WTC11 (cell line): ENCODE measurements at places on chromosomes 6 and 20. TPM values are rescaled to one million over a fixed set of nuclear protein-coding genes. Genes with fewer than 3 reads are reported as not detected.

- no peaks in the 10 kb centered on the region; the same call in 1 of the 2 replicates for H3K27me3 ChIP-seq
- H3K4me1 ChIP-seq, result peaks cover 34% of the 10 kb centered on the region
Observed at GRCh38 chr6:159760602-159761057, 1.2 kb upstream of the ACAT2 start.

DNA sequence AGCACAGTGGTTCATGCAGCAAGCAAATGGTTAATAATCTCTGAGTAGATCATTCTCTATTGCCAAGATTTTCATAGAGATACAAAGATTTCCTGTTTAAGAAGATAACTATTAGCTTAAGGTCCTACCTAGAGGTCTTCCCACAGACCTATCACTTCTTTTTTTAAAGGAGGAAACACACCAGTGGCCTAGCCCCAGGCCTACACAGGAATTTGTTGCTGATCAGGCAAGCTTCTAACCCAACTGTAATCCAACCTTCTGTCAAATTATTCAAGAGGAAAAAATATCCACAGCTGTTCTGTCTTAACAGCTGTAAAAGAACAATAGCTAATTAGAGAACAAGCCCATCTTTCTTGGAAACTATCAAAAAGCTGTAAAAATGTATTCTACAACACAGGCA, 332.8 kb downstream of the BTBD9 start:
- no peak for DNase-seq
- H3K4me3 ChIP-seq, result no peak overlapping the region
- peaks cover 21% of the 10 kb centered on the region for H3K4me1 ChIP-seq
- H3K27me3 ChIP-seq, result no peaks in the 10 kb centered on the region

GLP1R gene
- total RNA-seq, result 1.8 to 2.2 TPM (median 2.1 TPM) in 3 replicates

DNA sequence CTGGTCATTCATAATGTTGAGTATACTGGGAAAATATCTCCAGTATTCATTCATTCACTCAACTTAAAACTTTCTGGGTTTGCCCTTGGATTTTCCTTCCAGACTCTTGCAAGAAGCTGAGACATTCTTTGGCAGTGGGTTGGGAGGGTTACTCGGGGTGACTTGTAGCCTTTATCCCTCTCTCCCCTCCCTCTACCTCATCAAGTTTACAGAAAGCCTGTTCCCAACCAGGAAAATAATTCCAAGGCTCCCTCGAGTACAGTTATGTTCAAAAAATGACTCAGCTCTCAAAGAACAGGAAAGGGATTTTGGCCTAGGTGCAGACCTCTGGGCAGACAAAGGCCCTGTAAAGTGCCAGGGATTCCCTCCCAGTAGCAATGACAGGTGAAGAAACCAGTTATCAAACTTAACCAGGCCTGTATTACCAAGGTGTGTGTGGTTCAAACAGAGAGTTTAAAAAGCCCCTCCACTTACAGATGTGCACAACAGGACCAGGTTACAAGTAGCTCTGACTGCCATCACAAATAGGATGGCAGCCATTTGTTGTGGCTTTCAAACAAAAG, 22.2 kb downstream of the FKBP1A start:
- no peak overlapping the region for H3K27ac ChIP-seq
- peaks cover 43% of the 10 kb centered on the region for H3K36me3 ChIP-seq
- H3K27me3 ChIP-seq, result no peaks in the 10 kb centered on the region
- peaks cover 4% of the 10 kb centered on the region for H3K4me1 ChIP-seq
- H3K4me3 ChIP-seq, result no peak overlapping the region
- DNase-seq, result no peak

DNA sequence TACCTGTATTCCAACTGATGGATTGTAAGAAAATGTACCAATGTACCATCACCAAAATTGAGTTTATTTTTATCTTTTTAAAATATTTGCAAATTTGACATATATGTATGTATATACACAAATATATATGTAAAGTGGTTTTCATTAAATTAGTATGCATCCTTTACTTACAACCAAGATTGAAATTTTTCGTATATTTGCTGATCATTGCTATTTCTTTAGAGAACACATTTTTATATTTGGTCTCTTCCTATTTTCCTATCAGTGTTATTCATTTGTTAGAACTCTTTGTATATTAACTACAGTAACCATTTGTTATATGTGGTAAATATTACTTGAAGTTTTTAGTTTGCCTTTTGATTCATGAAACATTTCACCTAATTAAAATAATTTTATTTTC, 74.2 kb downstream of the MTFR2 start:
- no peak for DNase-seq
- peaks cover 2% of the 10 kb centered on the region for H3K4me1 ChIP-seq
- no peak overlapping the region for H3K4me3 ChIP-seq

DNA sequence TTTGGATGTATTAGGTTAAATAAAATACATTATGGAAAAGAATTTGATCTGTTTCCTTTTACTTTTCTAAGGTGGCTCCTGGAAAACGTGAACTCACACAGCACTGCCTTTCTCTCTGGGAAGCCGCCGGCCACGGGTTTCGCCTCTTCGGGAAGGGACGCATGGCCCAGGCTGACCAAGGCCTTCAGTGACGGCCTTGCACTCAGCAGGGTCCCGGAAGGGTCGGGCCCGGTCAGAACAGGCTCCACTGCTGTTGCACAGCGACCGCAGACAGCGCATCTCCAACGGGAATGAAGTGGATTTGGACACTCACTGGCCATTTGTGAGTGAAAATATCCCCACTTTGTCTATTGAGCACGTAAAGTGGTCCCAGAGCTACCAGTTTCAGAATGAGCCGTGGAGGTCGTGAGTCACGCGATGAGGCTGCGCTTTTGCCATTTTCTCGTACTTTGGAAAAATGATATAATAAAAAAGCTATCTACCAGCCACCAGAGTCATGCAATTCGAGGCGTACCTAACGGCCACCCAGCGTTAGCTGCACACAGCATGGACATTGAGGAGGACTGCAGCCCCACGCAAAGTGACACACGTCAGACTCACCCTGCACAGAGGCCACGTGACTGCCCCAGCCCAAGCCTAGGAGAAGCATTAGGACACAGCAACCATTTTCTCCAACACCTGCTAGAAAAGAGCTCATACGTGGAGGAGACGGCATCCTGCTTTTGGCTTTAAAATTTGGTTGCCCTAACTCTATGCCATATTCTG, 244.3 kb downstream of the TTLL2 start:
- H3K27me3 ChIP-seq, result no peaks in the 10 kb centered on the region
- no peak overlapping the region for H3K27ac ChIP-seq
- H3K4me1 ChIP-seq, result peaks cover 5% of the 10 kb centered on the region; the same call in 1 of the 2 replicates
- no peak for DNase-seq
- H3K36me3 ChIP-seq, result no peaks in the 10 kb centered on the region

GRCh38 chr20:35344354-35344837, 52.2 kb upstream of the FAM83C start:
- peaks cover 5% of the 10 kb centered on the region; the same call in 1 of the 2 replicates for H3K4me1 ChIP-seq
- DNase-seq, result no peak
- peaks cover 32% of the 10 kb centered on the region for H3K36me3 ChIP-seq
- H3K4me3 ChIP-seq, result no peak overlapping the region
- H3K27me3 ChIP-seq, result no peaks in the 10 kb centered on the region
- H3K27ac ChIP-seq, result no peak overlapping the region

TAAR8 gene
- total RNA-seq, result not detected in 3 replicates

OOEP gene
- 0.87 to 1.1 TPM (median 0.89 TPM) in 3 replicates for total RNA-seq

DNA sequence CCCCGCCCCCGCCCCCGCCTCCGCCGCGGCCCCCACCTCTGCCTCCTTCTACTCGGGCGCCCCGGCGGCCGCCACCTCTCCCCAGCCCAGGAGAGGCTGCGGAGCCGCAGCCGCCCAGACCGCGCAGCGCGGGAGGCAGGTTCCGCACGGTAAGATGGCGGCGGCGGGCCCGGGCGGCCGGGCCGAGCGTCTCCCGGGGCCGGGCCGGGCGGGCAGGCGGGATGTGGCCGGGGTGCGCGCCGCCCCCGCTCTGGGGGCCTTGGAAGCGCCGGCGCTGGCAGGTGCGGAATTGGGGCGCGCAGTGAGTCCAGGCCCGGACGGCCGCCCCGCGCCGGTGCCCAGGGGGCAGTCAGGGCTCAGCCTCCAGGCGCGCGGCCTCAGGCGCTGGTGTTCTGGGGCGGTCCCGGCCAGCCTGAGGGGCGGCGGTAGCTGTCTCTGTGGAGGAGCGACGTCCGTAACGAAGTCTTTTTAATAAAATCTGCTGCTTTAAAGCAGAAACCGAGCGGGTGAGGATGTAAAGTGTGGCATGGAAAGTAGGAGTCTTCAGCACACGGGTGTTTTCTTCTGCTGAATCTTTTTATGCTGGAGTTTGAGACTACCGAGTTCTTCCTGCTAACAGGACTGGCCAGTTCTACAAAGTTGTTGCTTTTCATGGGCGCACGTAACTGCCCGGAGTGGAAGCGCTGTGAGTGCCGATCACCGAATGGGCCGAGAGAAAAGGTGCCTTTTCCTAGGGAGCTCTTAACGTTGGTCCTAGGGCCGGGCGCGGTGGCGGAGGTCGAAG, at the start of gene GID8:
Gene GID8, plus strand, starts transcription at position 43 of the 784 bp plus-strand sequence. CDS start 3,356 bp downstream, outside the sequence.
- H3K4me3 ChIP-seq, result peak within 1 kb of the TSS; percentile 92
- H3K27ac ChIP-seq, result peak within 1 kb of the TSS; percentile 97
- H3K27me3 ChIP-seq, result no peaks in the 10 kb centered on the region
- peaks cover 28% of the 10 kb centered on the region for H3K36me3 ChIP-seq
- peak; percentile 49 for DNase-seq

EFCAB8 gene
- 0.17 to 0.55 TPM (median 0.32 TPM) in 3 replicates for total RNA-seq

DNA sequence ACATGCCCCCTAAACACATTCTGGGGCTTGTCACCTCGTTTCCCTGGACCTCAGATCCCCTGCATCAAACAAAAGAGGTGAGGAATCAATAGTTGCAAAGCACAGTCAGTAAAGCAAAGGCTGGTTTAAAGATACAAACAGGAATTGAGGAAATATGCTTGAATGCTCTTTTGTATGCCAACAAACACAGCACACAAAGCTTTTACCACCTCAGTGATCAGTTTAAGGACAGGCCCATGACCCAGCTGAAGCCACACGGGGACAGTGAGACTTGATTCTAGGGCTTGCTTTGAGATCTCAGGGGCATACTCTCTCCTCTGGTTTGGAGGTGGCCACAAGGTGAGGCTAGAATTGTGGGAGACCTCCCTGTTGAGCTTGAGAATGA, 182.9 kb upstream of the CST7 start:
- peaks cover 15% of the 10 kb centered on the region for H3K4me1 ChIP-seq
- no peak overlapping the region for H3K4me3 ChIP-seq
- no peak overlapping the region for H3K27ac ChIP-seq
- no peaks in the 10 kb centered on the region for H3K36me3 ChIP-seq
- no peaks in the 10 kb centered on the region for H3K27me3 ChIP-seq

CCN5 gene
- total RNA-seq, result 0.16 to 0.37 TPM (median 0.23 TPM) in 3 replicates

- DNase-seq, result no peak
- peaks cover 2% of the 10 kb centered on the region; the same call in 1 of the 2 replicates for H3K4me1 ChIP-seq
- no peak overlapping the region for H3K27ac ChIP-seq
- no peak overlapping the region for H3K4me3 ChIP-seq
- H3K27me3 ChIP-seq, result no peaks in the 10 kb centered on the region
Observed at GRCh38 chr6:36721369-36722140, 23.9 kb downstream of the RAB44 start.

GRCh38 chr20:10216146-10216791, 2.4 kb upstream of the SNAP25 start:
- H3K4me3 ChIP-seq, result peak overlapping the region; percentile 87
- peaks cover 43% of the 10 kb centered on the region for H3K27me3 ChIP-seq
- DNase-seq, result no peak
- peaks cover 15% of the 10 kb centered on the region for H3K4me1 ChIP-seq
- H3K36me3 ChIP-seq, result no peaks in the 10 kb centered on the region
- H3K27ac ChIP-seq, result no peak overlapping the region

GRCh38 chr20:52978851-52979250, 6.7 kb downstream of the TSHZ2 start:
- no peak for DNase-seq
- peaks cover 18% of the 10 kb centered on the region for H3K4me1 ChIP-seq
- H3K27ac ChIP-seq, result no peak overlapping the region
- no peak overlapping the region for H3K4me3 ChIP-seq
- H3K36me3 ChIP-seq, result no peaks in the 10 kb centered on the region

GRCh38 chr6:149995971-149996370, 29.4 kb downstream of the RAET1L start:
- no peak for DNase-seq
- H3K27me3 ChIP-seq, result peaks cover 81% of the 10 kb centered on the region
- no peak overlapping the region for H3K4me3 ChIP-seq
- H3K27ac ChIP-seq, result no peak overlapping the region
- H3K4me1 ChIP-seq, result peaks cover 9% of the 10 kb centered on the region
- H3K36me3 ChIP-seq, result no peaks in the 10 kb centered on the region

- H3K27ac ChIP-seq, result no peak overlapping the region
- no peaks in the 10 kb centered on the region for H3K36me3 ChIP-seq
- no peak overlapping the region for H3K4me3 ChIP-seq
- H3K27me3 ChIP-seq, result no peaks in the 10 kb centered on the region; the same call in 1 of the 2 replicates
- peak; percentile 27 for DNase-seq
Observed at GRCh38 chr6:54621285-54621684, 225.3 kb upstream of the FAM83B start.

DNA sequence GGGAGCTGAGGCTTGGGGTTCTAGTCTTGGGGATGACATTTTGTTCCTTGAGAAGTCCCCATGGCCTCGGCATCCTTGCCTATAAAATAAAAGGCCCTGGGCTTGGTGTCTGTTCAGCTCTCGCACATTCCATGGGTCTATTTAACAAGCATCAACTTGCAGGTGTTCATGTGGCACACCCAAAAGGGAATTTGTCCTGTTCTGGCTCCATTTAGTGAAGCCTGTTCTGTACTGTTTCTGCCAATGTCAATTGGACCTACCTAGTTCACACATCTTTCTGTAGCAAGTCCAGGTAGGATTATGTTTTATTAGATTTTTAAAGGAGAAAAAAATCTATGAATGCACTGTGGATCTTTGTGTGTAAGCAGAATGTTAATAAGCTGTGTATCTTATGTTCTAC, 262.0 kb downstream of the HIVEP2 start:
- no peak overlapping the region for H3K27ac ChIP-seq
- H3K27me3 ChIP-seq, result no peaks in the 10 kb centered on the region; the same call in 1 of the 2 replicates
- H3K4me3 ChIP-seq, result no peak overlapping the region
- DNase-seq, result no peak
- peaks cover 10% of the 10 kb centered on the region for H3K36me3 ChIP-seq

- DNase-seq, result no peak
- H3K4me3 ChIP-seq, result no peak overlapping the region
- H3K4me1 ChIP-seq, result peaks cover 13% of the 10 kb centered on the region
- no peaks in the 10 kb centered on the region for H3K36me3 ChIP-seq
Observed at GRCh38 chr6:122604676-122605075, 5.5 kb upstream of the PKIB start.

ANKS1A gene
- 32.7 to 35.0 TPM (median 32.7 TPM) in 3 replicates for total RNA-seq

LKAAEAR1 gene
- 0.53 to 1.7 TPM (median 0.73 TPM) in 3 replicates for total RNA-seq

GRCh38 chr20:35561268-35561667, 19.4 kb downstream of the ERGIC3 start:
- no peaks in the 10 kb centered on the region for H3K27me3 ChIP-seq
- no peak overlapping the region for H3K4me3 ChIP-seq
- peaks cover 12% of the 10 kb centered on the region for H3K36me3 ChIP-seq

GRCh38 chr6:112065426-112065986, 11.6 kb downstream of the CCN6 start:
- no peak overlapping the region for H3K4me3 ChIP-seq
- DNase-seq, result no peak
- no peak overlapping the region for H3K27ac ChIP-seq
- H3K27me3 ChIP-seq, result no peaks in the 10 kb centered on the region

GRCh38 chr6:35161776-35162607, 20.9 kb upstream of the TCP11 start:
- H3K36me3 ChIP-seq, result no peaks in the 10 kb centered on the region
- H3K4me1 ChIP-seq, result peaks cover 18% of the 10 kb centered on the region
- H3K27ac ChIP-seq, result no peak overlapping the region

SMPDL3A gene
- 2.0 to 2.8 TPM (median 2.1 TPM) in 3 replicates for total RNA-seq
